Stimulated activated CD4-positive, alpha-beta T cell treated with anti-CD3 and anti-CD28 coated beads, Interleukin-15, amount 100 ng/mL, for 1 hour (primary cell): ENCODE measurements at places on chromosomes 5 and 9.

DNA sequence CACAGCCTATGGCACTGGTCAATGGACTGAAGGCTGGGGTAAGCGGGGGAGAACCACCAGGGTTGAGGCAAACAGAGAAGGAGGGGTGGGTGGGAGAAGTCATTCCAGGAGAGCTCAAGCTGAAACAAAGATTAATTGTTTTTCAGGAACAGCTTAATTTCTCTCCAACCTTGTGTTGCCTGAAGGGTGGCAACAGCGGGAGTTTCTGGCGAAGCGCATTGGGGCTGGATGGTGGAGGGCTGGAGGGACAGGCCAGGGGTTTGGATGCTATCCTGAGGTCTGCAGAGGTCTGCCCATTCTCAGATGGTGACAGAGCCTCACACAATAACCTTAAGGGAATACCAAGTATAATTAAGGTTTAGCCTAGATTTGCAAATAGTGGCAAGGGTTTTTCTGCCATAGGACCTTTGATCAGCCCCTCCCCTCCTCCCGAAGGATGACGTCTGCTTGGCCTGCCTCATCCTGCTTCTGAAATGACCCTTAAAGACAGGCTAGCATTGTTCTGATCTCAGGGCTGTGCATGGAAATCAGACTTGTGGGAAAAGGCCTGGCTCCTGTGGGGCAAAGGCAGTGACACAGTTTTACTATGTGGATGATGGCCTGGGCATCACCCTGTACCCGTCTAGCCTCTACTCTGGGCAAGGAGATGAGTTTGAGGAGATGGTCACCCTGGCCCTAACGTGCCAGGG is 32.7 kb downstream of the PSD2 start:
- no peak for DNase-seq

GRCh38 chr5:146521403-146522106 is 5.6 kb upstream of the GPR151 start:
- DNase-seq = no peak

GRCh38 chr9:107740088-107740980 is 250.8 kb upstream of the KLF4 start:
- no peak for DNase-seq

DNA sequence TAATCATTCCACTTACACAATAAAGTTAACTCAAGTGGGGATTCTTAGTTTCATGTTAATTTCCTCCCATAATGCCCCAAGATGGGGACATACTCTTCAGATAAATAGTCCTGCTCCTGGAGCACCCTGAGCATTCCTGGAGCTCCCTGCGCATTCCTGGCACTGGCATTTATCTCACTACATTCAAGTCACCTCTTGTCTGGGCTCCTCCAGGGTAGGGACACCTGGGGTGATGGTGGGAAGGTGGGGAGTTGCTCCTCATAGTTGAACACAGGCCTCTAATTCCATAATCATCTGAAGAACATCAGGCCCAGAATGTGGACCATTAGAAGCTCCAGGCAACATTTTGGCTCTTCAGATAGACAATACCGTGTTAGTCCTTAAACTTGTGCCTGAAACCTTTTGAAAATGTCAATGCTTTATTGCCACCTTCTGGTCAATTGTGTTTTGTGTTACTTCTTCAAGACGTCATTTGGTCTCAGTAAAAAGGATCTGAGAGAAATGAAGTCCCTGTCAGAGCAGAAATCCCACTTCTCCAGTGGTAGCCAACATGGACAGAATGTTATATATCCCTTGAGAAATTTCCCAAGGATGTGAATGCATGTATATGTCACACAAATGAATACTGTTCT is 14.2 kb upstream of the AGGF1 start:
- DNase-seq = no peak

- no peak for DNase-seq
Observed at GRCh38 chr9:126016579-126017290, 269.6 kb downstream of the PBX3 start.

DNA sequence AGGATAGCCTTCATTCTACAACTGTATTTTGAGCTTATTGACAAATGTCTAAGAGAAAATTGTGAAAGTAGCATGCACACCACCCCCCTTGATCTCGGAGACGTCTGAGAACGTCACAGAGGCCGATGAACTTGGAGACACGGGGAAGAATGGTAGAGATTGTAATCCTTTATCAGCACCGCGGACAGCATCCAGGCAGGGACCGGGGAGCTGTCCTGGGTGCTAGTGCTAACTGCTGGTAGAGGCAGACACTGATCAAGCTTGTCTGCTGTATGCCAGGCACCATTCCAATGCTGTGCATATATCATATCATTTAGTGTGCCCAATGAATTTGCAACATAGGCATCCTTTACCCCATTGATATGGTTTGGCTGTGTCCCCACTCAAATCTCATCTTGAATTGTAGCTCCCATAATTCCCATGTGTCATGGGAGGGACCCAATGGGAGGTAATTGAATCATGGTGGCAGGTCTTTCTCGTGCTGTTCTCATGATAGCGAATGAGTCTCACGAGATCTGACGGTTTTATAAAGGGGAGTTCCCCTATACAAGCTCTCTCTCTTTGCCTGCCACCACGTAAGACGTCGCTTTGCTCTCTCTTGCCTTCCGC is 98.8 kb downstream of the LHX2 start:
- peak; percentile 8 for DNase-seq

DNA sequence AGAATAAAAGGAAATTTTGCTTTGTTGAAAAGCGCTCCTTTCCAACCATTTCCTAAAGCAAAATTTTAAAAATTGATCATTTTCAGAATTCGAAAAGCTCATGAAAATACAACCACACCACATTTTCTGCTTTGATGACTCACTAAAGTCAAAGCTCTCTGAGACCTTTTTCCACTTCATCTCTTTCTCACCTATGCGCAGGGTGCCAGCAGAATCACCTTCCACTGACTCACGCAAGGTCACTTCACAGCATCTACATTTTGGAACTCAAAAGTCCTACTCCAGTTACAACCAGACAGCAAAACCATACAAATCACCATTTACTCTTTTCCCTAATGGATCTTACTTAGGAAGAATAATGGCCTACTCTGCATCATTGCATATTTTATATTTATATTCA is 106.2 kb downstream of the MAP1B start:
- DNase-seq = no peak

DNA sequence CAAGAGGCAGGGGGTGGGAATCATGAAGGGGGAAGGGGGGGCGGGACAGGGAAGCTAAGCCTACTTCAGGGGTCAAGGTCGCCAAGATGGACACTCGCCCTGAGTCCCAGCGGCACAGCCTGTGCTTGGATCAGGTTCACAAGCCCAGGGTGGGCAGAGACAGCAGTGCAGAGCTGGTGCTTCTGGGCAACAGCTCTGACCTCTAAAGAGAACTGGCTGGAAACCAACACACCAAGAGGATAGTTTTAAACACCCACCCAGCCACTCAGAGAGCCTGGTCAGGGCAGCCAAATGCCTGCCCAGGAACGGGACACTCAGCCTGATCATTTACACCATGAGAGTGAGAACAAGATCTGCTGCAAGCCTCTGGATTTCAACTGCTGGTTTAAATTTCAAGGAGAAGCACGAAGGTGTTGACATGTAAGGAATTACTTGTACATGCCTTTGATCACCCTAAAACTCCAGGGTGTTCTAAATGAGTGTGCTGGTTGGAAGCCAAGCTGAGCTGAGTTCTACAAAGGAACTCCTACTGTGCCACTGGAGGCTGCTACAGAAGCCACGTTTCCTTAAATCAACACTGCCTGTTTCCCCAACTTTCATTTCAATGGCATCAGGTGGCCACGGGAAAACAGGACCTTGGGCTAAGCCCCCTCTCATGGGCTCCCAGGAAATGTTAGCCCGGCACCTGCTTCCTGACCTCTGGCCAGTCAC is 91.5 kb downstream of the TTLL11 start:
- DNase-seq = no peak

DNA sequence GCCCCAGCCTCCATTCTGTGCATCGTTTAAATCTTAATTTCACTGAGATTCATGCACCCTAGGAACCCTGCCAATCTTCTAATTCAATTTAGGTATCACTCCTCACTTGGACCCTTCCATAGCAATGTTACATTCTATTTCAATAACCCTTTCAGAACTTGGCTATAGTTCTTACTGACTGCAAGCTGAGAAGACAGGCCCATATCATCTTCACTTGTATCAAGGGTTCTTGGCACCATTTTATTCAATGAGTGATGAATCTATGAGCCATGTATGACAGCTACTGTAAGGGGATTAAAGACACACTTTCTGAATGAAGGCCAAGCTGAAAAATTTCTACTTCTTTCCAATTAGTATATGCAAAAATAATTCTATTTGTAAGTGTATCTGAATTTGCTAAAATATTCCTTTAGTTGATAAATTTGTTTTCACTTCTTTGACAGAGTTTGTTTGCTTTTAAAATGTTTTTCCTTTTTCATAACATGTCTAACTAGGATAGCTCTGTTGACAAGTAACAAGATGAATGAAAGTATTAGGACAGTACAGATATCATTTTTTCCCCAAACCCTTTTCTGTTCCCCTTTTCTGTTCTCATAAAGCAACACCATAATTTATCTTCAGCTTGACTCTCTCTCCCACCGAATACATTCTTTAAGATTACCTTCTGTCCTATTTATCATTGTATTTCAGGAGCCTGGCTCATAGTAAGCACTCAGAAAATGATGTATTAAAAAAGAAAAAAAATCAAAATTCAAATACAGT is 9.6 kb downstream of the ITGA2 start:
- DNase-seq = no peak

- no peak for DNase-seq
Observed at GRCh38 chr5:178413988-178414387, 176.2 kb downstream of the COL23A1 start.

- no peak for DNase-seq
Observed at GRCh38 chr5:156473269-156473908, 146.4 kb downstream of the SGCD start.

GRCh38 chr5:176676361-176676824 is 29.1 kb downstream of the TSPAN17 start:
- DNase-seq = no peak

DNA sequence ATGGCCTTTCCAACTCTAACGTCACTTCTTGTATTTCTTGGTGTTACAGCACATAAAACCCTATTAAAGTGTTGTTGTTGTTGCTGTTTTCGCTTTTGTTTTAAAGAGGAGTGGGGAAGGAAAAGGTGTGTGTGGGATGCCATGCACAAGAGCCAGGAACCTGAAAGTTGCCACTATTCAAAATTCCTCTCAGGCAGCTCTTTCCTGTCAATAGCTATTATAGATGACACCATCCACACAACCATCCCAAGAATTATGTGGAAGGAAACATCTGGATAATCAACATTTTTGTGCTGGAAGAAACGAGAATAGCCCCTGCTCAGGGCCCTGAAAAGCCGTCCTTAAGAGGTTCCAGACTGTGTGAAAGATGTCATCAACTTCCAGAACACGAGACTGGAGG is 79.3 kb downstream of the SHB start:
- no peak for DNase-seq

GRCh38 chr9:7266911-7267595 is 509.3 kb downstream of the KDM4C start:
- DNase-seq = no peak

GRCh38 chr9:106954974-106955850 is 92.2 kb downstream of the ZNF462 start:
- DNase-seq = no peak

DNA sequence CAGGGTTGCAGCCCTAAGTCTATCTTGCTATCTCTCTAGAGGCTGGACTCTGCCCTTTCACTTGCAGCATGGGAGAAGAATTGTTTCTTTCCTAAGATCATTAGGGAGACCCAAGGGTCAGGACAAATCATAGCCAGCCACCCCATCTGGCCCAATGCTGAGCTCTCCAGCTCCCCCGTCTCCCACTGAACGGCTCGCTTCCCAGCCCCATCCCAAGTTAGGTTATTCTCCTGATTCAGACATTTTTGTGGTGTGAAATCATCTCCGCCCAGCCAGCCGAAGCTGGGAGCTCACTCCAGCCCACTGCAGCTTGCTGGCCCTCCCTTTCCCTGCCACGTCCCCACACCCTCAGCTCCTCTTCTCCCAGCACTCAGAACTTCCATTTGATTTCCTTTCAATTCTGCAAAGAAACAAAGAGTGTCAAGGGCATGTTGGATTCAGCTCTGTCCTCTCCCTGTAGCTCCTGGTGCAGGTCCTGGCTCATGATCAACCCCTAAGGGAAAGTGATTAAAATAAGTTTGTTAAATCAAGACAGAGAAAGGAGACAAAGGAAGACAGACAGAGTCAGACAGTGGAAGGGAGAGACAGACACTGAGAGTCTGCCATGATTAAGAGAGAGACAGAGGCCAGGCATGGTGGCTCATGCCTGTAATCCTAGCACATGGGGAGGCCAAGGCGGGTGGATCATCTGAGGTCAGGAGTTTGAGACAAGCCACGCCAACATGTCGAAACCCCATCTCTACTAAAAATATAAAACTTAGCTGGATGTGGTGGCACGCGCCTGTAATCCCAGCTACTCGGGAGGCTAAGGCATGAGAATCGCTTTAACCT is 12.6 kb upstream of the SPARC start:
- DNase-seq = no peak

- DNase-seq = no peak
Observed at GRCh38 chr9:94697972-94698581, 28.4 kb upstream of the AOPEP start.

- DNase-seq = no peak
Observed at GRCh38 chr9:70477146-70477745, 62.8 kb upstream of the KLF9 start.

- no peak for DNase-seq
Observed at GRCh38 chr5:120852222-120852860, 388.2 kb downstream of the PRR16 start.

- DNase-seq = no peak
Observed at GRCh38 chr5:115179030-115179393, 9.3 kb upstream of the TRIM36 start.

GRCh38 chr9:26296910-26297572 is 595.6 kb downstream of the CAAP1 start:
- no peak for DNase-seq

- DNase-seq = no peak
Observed at GRCh38 chr5:43190755-43191603, 1.0 kb upstream of the NIM1K start.
